ENCODE measurements at places on chromosomes 12 and 14.

DNA sequence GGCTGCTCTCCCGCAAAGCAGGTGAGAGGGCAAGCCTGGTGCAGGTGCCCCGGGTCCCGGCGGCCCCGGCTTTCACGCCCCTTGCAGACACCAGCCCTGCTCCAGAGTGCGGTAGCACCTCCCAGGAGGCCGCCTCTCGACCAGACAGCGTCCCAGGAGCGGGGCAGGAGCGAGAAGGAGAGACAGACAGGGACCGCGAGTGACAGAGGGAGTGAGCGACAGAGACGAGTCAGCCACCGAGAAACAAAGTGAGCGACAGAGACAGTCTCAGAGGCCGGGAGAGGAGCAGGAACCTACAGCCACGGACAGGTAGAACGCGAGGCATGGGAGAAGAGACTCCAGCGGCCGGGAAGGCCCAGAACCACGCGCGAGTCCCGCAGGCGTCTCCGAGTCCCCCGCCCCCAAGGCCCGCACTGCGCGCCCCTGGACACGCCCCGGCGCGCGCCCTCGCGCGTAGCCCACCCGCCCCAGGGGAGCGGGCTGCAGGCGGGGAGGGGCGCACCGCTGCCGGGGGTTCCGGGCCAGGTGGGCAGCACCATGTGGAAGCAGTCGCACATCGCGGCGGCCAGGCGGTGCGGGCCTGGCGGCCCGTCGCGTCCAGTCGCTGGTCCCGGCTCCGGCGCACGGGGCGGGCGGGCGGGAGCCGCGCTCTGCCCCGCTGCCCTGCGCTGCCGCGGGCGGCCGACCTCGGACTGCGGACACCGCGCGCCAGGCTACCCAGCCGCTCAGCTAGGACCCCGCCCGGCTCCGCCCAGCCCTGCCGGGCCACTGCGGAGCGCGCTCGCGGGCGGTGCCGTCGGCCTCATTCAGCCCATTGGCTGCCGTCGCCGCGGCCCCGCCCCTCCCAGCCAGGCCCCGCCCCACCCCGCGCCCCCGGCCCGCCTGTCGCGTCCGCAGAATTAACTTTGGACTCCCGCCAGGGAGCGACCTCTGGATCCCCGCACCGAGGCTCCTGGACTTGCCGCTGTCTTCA is at the start of gene AHNAK2:
AHNAK2 (minus strand) TSS at position 694 of the 973 bp plus-strand sequence; CDS start at position 557, 137 bp downstream.
- peak; percentile 45 for DNase-seq

- no peak for DNase-seq
Observed at GRCh38 chr14:22836301-22837113, at the start of gene MMP14. TSS of gene MMP14 (plus strand) at chr14:22836585. CDS start at chr14:22836818, 233 bp downstream.

GRCh38 chr12:4947253-4947652 is 37.5 kb downstream of the KCNA1 start:
- DNase-seq = no peak

- DNase-seq = no peak
Observed at GRCh38 chr12:18556161-18556560, 181.7 kb downstream of the PLCZ1 start.

DNA sequence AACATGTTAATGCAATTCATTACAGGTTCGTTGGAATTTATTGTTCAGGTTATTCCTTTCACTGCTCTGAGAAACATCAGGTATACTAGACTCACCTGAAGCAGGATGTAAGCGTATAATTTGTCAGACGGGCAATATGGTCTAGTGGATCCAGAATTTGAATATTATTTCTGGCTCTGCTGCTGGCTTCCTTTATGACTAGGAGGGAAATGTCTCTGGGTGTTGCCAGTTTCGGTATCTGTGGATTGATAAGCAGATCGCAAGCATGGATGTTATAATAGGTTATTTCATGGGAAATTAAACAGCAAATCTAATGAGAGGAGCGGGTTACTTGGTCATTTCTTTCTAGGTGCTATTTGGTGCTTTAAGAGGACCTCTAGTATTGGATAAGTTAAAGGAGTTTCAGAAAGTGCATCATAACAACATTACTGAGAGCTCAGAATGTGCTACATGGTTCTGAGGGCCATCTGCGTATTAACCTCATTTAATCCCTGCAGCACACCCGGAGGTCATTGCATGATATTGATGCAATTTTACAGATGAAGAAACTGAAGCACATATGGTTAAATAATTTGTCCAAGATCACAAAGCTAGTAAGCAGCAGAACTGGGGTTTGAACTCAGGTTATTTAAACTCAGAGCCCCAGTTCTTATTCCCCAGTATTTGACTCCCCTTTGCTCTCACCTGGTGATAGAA is 47.3 kb upstream of the BCAT1 start:
- no peak for DNase-seq
